AG09309 (cell line): ENCODE measurements at places on chromosomes 3 and 15.
A peak's percentile ranks its signal among the peaks of the same experiment; 100 is the strongest.

GRCh38 chr3:52147804-52148203, 6.4 kb downstream of the POC1A start:
- DNase-seq = no peak

GRCh38 chr3:192229866-192230265, 497.5 kb downstream of the FGF12 start:
- no peak for DNase-seq

- no peak for DNase-seq
Observed at GRCh38 chr15:91699741-91700140, 153.8 kb upstream of the SLCO3A1 start.

DNA sequence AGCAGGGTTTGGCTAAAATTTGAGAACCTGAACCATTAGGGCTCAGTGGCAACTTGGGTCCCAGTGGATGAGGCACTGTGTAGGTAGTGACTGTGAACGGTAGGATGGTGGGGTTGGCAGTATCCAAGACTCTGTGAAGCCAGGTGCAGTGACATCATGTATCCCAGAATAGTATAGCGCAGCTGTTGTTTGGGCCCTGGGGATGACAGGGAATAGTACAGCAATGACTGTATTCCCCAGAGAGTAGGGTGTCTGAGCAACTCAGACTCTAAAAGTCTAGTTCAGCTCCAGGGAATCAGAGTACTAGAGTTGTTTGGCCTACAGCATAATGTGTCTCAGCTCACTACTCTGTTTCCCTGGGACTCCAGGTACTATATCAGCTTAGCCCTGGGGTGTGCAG, 20.7 kb upstream of the PPP2R3A start:
- no peak for DNase-seq

DNA sequence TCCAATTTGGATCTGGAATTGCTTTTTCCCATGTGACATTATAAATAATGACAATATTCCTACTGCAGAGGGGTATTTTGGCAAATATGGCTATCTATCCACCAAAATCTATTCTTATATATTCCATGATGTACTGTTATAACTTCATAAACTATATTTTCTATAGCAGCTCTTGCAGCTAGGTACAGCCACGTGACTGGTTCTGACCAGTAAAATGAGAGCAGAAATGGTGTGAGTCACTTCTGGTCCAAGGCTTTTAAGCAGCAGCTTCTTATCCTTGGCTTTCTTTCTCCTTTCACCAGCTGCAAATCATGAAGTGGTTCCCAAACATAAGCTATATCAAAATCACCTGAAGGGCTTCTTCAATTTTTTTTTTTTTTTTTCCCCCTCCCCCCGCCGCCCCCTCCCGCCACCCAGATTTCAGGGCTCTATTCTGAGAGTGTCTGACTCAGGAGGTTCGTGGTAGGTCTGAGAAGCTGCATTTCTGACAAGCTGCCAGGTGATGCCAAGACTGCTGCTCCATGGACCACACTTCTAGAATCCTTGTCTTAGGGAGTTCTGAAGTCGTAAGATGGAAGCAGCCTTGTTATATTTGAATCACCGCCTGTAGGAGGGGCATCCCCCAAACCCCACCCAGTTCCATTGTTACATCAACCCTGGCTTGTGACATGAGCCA, 357.5 kb downstream of the CHST2 start:
- no peak for DNase-seq

- peak; percentile 10 for DNase-seq
Observed at GRCh38 chr15:52392008-52392687, 96.5 kb upstream of the MYO5C start.

GRCh38 chr3:6066397-6066796, 794.5 kb upstream of the GRM7 start:
- no peak for DNase-seq

GRCh38 chr3:155778462-155778861, 27.6 kb downstream of the C3orf33 start:
- DNase-seq = no peak

DNA sequence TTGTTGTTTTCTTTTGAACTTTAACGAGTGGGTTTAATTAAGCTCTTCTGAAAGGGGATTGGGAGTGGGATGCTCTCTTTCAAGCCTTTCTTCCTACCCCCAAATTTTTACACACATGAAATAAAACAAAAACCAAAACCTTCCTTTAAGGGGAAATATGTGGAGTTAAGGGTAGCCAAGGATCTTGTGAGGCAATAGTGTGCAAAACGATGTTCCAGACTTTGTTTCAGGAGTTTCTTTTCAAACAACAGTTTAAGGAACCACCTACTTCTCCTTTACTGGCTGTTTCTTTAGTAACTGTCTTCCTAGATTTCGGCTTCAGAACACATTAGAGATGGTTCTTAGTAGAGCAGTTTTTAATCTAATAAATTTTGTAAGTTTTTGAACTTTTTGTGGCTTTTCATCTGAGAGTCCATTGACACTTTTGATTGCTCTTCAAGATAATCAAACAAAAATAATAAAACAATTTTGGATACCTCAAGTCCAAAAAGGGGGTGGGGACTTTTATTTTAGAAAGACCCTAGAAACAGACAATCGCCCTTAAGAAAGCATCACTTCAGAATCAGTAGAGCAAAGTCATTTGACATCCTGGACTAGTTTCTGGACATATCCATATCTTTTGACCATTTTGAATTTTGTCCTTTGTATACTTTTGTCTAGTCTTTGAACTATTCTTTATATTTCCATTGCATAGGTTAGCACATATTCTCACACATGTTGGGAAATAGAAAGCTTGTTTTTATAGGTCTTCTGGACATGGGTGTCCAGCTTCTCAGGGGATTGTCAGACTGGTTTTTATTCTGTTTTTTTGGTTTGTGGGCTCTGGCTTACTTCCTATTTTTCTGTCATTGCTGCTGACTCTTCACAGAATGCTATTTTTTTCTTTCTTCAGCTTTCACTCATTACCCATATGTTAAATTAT, 6.0 kb downstream of the DIPK2A start:
- no peak for DNase-seq

DNA sequence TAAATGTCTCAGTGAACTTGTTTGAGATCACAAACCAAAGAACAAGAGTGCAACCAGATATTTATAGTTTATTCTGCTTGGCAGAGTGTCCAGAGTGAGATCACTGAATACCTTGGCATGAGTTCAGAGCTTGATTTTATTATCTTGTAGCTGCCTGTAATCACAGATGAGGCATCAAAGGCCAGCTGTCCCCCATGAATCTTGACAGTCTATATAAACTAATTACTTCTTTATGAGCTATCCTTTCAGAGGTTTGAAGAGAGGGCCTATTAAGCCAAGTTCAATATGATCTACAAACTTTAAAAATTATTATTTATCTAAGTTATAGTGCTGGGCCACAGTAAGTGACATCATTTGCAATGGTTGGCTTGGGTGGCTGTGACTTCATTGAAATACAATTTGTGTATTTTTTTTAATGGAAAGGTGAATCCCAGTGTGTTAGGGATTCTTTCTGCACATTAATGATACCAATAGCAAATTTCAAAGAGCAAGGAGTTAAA, 251.5 kb downstream of the CLSTN2 start:
- DNase-seq = peak; percentile 56

DNA sequence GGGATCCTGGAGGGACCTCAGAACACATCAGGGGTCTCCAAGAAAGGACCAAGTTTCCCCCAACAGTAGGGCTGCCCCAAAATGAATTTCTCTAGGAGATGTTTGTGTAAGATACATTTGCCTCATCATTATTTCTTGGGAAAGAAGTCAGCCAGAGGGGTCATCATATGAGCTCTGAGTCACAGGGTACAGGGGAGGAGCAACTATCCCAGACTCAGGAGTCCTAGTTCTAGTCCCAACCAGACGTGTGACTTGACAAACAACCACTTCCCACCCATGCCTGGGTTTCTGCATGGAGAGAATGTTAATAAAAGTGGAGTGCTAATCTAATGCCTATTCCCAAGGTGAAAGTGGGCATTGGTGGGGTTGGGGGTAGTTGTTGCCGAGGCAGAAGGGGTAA, 144.1 kb downstream of the ALDH1A2 start:
- DNase-seq = no peak
